ENCODE measurements at places on chromosomes 16 and 17.

DNA sequence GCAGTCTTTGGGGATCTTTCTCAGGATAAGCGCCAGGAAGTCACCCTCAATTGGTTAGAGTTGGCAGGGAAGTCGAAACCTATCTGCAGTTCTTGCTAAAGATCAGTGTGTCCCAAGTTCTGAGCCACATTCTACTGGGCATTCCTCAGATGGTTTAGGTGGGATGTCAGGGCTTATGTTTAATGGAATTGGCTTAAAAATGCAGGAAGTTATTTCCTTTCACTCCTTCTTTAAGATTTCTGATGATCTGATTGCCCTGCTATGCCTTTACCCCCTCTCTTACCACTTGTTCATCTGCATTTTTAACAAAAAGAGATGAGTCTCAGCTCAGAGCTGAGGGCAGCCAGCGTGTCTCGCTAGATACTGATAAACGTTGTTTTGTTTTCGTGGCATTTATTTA, 30.8 kb downstream of the FOXL1 start:
- peak; percentile 89 for DNase-seq

- DNase-seq = no peak
Measured at GRCh38 chr16:69893106-69893505, 58.0 kb upstream of the CLEC18A start.

DNA sequence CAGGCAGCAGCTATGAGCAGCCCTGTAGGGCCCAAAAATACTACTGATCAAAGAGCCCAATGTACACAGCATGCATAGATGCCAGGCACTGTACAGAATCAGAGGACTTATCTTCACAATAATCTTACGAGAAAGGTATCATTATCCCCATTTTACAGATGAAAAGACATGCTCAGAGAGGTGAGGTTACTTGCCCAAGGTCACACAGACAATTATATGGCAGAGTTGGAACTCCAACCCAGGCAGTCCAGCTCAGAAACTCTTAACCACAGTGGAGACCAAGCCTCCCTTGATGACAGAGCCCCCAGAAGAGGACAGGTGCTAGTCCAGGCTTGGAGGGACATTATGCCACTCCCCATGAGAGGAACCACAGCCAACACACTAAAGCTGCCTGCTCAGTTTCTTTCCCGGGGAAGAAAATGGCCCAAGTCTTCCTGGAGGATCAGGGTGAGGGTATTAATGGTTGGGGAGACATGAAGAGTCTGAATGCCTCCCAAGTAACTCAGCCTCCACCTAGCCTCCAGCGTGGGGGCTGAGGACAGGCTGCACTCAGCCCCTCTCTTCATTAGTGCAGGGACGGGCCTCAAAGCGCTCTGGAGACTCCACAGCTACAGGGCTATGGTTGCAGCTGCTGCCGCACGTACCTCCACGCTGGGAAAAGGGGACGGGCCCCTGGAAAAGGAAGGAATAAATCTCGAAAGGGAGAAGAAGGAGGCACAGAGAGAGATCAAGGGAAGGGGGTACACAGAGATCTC, 826 bp downstream of the UNC119 start:
- peak; percentile 39 for DNase-seq

- DNase-seq = no peak
Measured at GRCh38 chr17:42271779-42272035, 4.5 kb downstream of the STAT5B start.

DNA sequence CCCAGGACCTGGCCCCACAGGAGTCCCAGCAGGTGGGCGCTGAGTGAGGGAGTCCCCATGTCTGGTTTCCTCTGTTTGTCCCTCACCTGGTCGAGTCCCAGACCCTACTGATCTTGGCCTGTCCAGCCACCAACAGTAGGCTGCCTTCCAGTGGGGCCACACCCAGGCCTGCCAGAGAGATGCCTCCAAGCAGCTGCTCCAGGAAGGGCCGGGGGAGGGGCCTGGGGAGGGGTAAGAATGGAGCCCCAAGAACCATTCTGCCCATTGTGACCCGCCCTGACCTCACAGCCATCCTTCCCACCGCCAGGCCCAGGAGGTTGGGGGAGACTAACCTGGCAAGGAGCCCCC, 736 bp downstream of the SPATA20 start:
- DNase-seq = no peak

GRCh38 chr17:17528696-17529652, 32.8 kb upstream of the RASD1 start:
- DNase-seq = no peak

GRCh38 chr16:86015606-86016005, 116.6 kb downstream of the IRF8 start:
- DNase-seq = no peak

DNA sequence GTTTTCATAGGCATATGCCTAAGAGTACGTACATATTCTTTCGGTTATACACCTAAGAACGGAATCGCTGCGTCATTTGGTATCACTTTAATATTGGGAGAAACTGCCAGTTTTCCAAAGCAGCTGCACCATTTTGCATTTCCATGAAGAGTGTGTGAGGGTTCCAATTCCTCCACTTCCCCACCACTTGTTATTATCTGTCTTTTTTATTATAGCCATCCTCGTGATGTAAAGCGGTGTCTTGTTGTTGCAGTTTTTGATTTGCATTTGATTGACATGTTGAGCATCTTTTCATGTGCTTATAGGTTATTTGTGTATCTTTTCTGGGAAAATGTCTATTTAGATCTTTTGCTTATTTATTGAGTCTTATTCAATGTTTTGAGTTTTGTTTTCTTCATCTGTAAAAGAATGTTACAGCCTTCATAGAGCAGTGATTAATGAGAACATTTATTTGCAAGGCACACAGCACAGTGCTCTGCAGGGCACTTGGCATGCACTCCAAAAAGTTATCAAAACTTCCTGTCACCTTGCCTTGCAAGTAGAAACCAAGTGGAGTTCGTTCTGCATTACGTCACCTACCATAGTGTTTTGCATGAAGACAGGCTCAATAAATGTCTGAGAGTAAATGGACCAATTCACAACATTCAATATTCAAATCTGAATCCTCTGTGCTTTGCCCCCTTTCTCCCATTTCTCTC, 26.6 kb upstream of the ST6GALNAC1 start:
- no peak for DNase-seq

DNA sequence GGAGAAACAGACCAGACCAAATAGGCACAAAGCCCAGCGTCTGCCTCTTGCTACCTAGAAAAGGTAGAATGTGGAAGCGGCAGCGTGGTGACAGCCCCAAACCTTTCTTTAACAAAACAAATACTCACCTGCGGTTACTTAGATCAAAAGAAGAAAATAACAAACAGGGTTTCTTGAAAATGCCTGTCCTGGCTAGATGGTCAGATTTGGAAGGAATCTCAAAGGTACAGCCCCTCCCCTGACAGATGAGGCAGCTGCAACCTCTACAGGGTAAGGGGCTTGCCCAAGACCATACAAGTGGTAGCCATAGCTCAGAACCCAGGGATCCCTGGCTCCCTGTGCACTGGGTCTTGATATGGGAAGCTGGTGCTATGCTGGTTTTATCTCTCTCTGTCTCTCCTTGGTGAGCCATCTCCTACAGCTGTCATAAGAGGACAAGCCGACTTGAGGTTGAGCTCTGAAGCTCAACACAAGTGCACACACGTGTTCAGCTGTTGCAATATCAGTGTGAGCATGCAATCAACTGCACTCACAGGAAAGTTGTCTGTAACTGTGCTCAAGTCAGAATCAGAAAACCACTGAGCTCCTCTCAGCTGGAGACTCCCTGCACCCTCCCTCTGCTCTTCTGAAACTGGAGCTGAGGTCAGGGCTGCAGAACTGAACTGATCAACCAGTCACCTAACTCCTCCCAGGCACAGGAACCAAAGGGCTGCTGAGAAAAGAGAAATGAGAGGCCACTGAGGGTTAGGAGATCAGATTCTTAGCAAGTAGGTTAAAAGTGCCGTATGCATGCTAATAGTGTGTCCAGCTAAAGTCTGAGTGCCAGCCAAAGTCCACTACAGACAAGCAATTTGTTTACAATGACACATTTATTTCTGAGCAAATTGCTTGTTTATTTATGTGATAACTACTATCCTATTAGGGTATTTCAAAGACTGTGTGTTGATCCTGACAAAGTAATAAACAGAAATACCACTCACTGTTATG, 6.1 kb upstream of the RNF157 start:
- no peak for DNase-seq

DNA sequence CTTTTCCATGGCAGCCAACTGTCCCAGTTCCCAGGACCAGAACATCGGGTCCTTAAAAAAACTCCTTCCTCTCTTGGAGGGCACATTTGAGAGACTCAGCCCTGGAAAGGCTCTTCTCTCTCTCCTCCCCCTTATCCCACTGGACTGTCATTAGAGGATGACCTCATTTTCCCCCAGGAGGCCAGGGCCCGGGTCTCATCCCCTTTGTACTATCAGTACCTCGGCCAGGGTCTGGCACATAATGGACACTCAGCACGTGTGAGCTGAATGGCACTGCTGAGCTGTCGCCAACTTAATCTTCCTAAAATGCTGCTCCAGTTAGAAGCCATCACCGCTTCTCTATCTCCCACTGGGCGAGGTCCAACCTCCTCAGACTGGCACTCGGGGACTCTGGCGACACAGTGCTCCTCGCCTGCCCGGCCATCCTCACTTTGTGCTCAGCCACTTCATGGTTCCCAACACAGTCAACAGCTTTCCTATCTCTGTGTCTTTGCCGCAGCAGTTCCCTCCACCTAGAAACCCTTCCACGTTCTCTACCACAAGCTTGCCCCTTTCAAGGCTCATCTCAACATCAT, 3.6 kb upstream of the RHBDL3 start:
- no peak for DNase-seq

- peak; percentile 21 for DNase-seq
Measured at GRCh38 chr17:20156196-20157000, 147.2 kb downstream of the SPECC1 start.

DNA sequence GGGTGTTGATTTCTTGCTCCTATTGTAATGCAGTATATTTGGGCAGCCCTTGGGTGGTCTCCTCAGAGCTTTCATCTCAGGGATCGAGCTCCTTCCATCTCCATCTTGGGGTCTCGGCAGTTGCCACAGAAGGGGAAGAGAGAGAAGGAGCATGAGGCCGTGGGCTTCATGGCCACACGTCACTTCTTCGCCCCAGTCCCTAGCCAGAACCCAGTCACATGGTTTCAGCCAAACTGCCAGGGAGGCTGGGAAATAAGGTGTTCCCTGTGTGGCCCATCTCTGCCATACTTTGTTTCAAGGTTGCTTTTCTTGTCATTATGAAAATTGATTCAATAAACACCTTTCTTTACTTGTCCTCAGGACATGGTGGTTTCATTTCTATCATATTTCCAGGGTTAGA, 68.4 kb upstream of the NKD1 start:
- no peak for DNase-seq

DNA sequence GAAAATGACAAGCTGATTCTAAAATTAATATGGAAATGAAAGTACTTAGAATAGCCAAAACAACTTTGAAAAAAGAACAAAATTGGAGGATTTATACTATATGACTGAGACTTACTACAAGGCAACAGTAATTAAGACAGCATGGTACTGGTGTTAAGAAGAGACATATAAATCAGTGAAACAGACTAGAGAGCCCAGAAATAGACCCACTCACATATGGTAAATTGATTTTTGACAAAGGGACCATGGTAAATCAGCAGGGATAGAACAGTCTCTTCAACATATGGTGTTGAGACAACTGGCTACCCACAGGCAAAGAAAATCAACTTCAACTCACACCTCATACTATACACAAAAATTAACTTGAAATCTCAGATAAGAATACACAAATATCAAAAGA, 12.9 kb downstream of the CMC2 start:
- no peak for DNase-seq

- DNase-seq = no peak
Measured at GRCh38 chr16:57261806-57262205, 16.7 kb downstream of the ARL2BP start.

- no peak for DNase-seq
Measured at GRCh38 chr17:73227944-73228343, 33.7 kb downstream of the CPSF4L start.

DNA sequence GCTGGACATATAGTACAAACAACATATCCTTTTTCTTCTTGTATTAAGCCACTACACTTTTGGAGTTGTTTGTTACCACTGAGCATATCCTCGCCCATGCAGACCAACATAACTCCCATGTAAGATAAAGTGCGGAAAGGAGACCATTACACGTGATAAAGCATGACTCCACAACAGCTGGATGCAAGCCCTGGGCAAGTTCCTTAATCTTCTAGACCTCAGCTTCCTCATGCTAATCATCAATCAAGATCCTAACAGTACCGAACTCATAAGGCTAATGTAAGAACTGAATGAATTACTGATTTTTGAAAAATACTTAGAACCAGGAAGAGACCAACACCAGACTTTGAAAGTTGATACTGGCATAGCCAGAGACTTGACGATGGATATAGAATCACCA, 47.0 kb upstream of the GSG1L start:
- DNase-seq = no peak

GRCh38 chr16:23357761-23358290, 55.7 kb downstream of the SCNN1B start:
- DNase-seq = no peak

DNA sequence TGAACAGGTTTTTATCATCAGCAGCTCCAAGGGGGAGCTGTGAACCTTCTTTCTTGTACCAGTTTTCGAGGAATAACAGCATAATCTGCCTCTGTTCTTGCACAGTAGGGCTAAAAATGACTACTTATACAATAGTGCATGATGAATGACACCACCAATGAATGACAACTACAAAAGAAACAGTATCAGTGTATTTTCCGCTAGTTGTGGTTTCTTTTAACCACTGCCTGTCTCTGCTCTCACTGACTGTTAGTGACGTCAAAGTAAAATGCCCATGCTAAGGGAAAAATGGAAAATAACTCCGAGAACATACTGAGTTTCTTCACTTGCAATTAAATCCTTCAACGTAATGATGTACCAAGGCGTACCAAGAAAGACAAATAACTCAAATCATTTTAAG, 294.9 kb downstream of the MAP2K6 start:
- no peak for DNase-seq

- no peak for DNase-seq
Measured at GRCh38 chr17:77923776-77924513, 34.6 kb upstream of the TNRC6C start.

- no peak for DNase-seq
Measured at GRCh38 chr17:3861761-3862681, 16.0 kb upstream of the NCBP3 start.

DNA sequence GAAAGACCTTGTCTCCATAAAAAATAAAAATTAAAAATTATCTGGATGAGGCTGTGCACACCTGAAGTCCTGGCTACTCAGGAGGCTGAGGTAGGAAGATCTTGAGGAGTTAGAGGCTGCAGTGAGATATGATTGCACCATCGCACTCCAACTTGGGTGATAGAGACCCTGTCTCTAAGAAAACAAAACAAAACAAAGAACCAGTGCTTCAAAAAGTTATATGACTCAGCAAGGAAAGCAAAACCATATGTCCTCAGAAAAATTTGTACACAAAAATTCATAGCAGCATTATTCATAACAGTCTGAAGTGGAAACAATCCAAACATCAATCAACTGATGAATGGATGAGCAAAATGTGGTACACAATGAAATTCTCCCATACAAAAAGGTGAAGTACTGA, 48.9 kb downstream of the SLFN5 start:
- peak; percentile 47 for DNase-seq

GRCh38 chr17:2400474-2400866, 390 bp downstream of the MNT start:
- DNase-seq = no peak

All from AG08395 (cell line).